ENCODE measurements at places on chromosomes 11 and 22.

DNA sequence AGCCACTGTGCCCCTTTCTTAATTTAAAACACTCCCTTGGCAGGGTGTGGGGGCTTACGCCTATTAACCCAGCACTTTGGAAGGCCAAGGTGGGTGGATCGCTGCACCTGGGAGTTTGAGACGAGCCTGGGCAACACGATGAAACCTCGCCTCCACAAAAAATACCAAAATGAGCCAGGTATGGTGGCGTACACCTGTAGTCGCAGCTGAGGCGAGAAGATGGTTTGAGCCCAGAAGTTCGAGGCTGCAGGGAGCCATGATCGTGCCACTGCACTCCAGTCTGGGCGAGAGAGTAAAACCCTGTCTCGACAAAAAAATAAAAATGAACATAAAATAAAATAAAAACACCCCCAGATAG lies 45.0 kb downstream of the LINC01488 start:
- DNase-seq: no peak

- DNase-seq: no peak
Observed at GRCh38 chr11:65539744-65540289, 14.9 kb downstream of the SCYL1 start.

DNA sequence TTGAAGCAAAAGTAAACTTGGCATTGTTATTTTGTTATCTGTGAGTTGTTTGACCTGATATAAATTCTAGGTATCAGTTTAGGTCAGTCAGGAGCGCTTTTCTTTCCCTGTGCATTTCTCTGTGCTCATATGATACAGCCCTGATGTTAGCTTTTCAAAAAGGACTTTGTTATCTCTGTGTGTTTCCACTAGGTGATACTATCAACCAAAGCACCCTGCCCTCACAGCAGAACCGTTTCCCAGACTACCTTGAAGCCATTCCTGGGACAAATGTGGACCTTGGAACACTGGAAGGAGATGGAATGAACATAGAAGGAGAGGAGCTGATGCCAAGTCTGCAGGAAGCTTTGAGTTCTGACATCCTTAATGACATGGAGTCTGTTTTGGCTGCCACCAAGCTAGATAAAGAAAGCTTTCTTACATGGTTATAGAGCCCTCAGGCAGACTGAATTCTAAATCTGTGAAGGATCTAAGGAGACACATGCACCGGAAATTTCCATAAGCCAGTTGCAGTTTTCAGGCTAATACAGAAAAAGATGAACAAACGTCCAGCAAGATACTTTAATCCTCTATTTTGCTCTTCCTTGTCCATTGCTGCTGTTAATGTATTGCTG lies 87.7 kb upstream of the BIRC3 start:
- DNase-seq: no peak

GRCh38 chr11:91350931-91351330 lies 873.7 kb upstream of the FAT3 start:
- no peak for DNase-seq

DNA sequence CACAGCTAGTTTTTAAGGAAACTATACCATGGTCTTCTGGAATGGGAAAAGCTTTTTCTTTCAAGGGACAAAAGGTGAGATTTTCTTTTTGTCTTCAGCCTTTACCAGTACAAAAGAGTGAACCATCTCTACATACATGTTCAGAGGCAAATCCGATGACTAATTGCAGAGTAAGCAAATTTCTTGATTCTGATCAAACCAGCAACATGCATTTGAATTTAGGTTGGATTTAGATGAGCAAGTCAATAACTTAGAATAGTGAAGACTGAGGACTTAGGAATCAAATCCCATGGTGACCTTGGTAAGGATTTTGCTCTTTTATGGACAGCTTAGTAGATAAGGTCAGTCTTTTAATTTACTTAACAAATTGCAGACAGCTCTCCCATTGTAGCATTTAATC lies 65.9 kb upstream of the BLID start:
- no peak for DNase-seq

DNA sequence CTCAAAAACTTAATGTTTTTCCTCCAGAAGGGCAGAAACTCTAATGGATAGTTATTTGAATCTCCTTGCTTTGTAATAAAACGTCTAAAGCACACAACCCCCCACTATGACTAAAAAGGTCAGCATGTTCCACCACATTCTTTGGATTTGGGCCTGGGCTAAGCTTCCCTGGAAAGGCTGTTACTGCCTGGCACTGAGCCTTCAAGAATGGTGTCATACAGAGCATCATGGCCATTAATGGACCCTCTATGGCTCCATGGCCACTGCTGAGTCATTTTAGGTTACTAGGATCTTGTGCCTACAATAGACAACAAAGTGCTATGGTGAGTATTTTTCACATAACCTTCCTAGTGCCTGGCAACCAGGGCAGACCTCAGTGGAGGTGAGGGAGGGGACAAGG lies 242.6 kb upstream of the FAT3 start:
- DNase-seq: no peak

- DNase-seq: no peak
Observed at GRCh38 chr11:61297746-61298145, 2.6 kb upstream of the VWCE start.

DNA sequence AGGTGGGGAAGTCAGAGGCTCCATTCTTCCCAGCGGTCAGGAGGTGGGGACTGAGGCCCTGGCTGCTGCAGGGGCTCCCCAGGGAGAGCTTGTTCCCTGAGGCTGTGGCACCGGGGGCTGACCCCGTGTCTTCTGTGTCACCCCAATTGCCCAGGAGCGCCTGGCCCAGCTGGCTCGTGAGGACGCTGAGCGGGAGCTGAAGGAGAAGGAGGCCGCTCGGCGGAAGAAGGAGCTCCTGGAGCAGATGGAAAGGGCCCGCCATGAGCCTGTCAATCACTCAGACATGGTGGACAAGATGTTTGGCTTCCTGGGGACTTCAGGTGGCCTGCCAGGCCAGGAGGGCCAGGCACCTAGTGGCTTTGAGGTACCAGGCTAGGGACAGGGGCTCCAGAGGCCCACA lies 53.2 kb downstream of the MYO7A start:
- no peak for DNase-seq

DNA sequence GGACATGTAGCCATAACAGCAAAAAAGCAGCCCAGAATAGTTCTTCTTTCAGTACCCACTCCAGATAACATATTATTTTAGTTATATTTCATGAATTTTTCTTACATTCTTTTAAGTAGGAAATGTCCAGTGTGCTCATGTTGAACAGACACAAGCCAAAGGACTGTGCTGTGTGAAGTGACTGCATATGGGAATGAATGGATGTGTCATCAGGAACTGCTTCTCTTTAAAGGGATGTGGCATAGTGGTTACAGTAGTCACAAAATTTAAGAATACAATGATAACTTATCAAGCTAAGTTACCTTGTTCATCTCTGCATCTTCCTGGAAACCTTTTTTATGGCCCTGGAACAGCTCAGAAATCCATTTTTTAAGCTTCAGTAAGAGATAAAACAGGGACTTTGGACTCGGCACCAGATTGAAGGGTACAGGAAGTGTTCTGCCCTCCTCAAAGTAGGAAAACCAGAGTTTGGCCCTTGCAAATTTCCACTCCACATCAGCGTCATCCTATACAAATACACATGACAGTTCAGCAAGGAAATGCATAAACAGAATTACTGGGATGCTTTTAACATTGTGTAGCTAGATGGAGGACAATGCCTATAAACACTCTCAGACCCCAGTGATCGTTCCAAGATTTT lies 112.8 kb downstream of the TRPC6 start:
- no peak for DNase-seq

GRCh38 chr11:118238421-118238820 lies 13.6 kb upstream of the JAML start:
- no peak for DNase-seq

DNA sequence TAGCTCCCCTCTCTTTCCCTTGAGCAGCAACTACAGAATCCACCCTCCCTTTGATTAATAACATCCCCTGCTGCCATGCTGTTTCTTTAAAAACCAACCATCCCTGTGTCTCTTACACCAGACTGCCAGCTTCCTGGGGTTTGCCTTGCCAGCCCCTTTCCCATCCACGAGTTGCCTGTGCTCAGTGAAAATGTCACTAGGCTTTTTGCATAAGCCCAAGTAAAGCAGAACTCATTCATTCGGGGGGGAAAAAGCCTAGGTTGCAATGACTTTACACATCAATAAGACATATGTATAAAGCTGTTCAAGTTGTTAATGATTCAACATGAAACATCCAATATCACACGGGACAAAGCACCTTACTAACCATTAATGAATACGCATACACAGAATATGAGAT lies 398.7 kb downstream of the OPCML start:
- no peak for DNase-seq

GRCh38 chr11:57363131-57364080 lies 17.5 kb downstream of the PRG3 start:
- no peak for DNase-seq

DNA sequence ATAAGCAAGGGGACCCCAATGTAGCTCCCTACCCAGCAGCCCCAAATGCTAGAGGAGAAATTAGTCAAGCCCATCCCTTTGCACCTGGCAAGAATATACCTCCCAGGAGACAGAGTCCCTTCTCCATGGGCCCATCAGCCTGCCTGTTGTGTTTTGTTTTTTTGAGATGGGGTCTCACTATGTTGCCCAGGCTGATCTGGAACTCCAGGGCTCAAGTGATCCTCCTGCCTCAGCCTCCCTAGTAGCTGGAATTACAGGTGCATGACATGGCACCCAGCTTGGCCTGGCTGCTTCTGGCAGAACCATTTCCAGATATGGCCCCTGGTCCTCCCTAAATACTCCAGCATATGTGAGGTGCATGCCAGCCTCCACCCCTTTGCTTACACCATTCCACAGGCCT lies 22.1 kb downstream of the PDE2A start:
- no peak for DNase-seq

- DNase-seq: no peak
Observed at GRCh38 chr11:17387811-17388210, 648 bp downstream of the KCNJ11 start.

DNA sequence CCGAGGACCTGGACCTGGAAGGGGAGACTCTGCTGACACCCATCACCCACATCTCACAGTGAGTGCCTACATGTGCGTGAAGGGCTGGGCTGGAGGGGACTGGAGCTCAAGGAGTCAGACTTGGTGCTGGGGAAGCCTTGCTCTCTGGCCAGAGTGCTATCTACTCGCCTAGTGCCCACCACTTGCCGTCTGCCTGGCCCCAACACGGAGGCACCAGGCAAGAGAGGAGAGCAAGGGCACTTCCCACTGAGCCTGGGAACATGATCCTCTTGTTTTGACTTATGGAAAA lies 37.8 kb downstream of the KCNQ1OT1 start:
- no peak for DNase-seq

DNA sequence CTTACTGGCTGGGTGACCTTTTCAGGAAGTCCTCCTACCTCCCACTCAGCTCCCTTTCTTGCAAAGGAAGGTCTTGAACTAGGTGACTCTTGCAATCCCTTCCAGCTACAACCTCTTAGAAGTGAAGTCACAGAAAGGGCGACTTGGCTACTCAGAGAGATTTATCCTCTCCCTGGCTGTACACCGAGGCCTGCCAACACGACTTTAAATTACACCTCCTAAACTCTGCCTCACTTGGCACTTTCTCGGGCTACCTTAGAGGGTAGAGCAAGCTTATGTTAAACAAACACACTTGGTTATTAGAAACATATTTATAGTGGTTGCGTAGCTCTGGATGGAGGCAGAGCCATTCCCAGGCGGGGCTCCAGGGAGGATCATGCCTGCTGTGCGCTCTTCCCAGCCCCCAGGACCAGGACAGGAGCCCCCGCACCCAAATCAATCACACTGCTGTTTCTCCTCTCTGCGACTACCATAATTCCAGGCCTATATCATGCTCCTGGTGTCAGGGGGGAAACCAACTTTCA lies 358.4 kb downstream of the BUD13 start:
- no peak for DNase-seq

- DNase-seq: no peak
Observed at GRCh38 chr11:133823211-133823610, 22.1 kb downstream of the SPATA19 start.

DNA sequence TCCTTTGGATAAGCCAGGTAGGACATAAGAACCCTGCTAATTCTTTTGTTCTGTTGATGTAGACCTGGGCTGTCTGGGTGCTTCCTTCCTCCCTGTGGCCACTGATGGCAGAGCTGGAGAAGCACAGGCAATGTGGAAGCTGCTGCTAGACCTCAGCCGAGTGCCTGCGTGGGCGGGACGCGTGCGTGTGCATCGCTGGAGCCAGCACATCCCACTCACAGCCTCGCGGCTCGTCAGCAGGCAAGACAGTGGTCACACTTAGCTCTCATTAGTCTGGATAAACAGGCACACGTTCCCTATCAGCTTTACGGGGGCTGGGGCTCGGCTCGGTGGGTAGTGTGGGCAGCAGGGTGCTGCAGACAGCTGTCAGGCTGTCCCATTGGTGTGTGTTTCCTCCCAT lies 155.7 kb downstream of the GRIK4 start:
- no peak for DNase-seq

- no peak for DNase-seq
Observed at GRCh38 chr11:116070520-116070919, 566.3 kb upstream of the CADM1 start.

DNA sequence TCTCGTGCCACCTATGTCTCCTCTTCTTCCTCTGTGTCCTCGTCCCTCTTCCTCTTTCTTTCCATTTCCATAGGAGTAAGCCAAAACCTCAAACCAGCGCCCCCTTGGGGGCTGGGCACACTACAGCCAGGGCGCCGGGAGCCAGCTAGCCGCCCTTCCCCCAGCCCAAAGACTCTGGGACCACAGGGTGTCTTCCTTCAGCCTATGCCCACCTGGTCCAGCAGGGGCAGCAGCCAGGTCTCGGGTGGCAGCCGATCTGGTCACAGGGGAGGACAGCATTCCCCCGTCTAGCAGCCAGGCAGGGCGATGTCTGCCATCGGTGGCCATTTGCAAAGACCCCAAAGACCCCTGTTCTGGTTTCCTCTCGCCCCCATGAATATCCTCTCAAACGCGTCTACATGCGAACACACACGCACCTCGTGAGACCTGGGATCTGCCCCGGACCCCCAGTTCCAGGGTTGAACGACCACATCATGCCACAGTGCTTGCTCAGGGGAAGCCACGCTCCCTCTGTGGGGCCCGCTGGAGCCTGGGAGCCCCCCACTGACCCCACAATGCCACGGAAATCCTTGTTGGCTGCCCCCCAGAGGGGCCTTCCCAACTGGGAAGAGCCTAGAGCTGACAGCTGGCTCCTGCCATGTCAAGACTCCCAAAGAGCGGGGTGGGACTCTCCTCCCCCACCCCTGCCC lies 546.0 kb upstream of the CCDC179 start:
- DNase-seq: no peak

GRCh38 chr11:62012832-62013461 lies 45.5 kb upstream of the FTH1 start:
- DNase-seq: no peak

DNA sequence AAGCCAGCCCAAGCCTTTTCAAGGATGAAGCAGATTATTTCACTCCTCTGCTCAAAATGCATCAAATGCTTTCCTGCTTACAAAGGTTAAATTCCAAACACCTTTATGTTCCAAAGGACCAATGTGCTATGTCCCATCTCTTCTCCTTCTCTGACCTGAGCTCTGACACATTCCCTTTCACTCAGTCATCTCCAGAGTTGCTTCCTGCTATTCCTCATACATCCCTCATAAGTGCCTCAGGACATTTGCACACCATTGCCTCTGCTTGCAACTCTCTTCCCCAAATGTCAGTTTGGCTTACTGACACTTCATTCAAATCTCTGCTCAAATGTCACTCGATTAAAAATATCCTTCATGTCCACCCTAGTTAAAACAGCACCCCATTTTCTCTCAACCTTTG lies 53.3 kb upstream of the BMAL1 start:
- DNase-seq: no peak
